ENCODE measurements at places on chromosomes 11 and 22.

DNA sequence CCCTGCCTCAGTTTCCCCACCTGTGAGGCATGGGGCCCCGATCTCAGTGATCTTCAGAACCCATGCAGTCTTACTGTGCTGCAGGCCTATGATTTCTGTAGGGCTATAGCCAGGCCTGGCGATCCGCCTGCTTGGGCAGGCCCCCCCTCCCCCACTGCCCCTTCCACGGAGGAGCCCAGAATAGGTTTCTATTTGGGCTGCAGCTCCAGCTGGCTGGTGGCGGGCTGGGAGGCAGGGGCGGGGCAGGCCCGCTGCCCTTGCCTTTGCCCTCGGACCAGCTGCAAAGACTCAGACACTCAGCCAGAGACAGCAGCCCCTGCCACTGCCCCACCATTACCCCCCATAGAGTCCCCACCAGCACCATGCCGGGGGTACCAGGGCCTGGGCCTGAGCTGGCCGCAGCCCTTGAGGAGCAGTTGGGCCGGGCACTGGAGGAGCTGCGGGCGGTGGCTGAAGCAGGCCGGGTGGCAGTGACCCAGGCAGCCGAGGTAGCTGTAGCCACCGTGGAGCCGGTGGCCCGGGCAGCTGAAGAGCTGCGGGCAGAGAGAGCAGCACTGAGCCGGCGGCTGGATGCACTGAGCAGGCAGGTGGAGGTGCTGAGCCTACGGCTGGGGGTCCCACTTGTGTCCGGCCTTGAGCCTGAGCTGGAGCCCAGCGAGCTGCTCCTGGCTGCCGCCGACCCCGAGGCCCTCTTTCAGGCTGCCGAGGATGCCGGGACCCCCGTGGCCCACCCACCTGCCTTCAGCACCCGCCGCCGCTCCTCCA is 12.2 kb downstream of the SMTN start:
- DNase-seq: no peak

- DNase-seq: no peak
These were observed 108.7 kb upstream of the CD82 start for GRCh38 chr11:44456544-44457300.

- peak; percentile 79 for DNase-seq
These were observed at the start of gene RIN1 for GRCh38 chr11:66336234-66337102. Gene RIN1 (minus strand): TSS chr11:66336434. CDS start chr11:66336402, 32 bp downstream.

DNA sequence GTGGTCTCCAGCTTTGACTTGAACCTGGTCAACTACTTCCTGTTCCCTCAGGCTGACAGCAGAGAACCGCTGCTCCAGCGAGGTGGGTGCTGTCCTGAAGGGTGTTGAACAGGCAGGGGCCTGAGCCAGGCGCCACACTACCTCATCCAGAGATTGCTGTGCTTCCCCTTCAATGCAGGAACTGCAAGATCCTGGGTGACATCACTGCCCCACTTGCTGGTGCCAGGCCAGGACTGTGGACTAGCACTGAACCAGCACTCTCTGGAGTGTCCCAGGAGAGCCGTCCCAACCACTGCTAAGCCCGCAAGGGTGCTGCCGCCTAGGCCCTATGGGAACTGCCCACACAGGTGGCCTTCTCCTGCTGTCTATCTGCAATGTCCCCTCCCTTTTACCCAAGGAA is 51.7 kb downstream of the GAB4 start:
- no peak for DNase-seq

All from D341Med (cell line).